AG09319 (cell line): ENCODE measurements at places on chromosomes 12 and 14.

DNA sequence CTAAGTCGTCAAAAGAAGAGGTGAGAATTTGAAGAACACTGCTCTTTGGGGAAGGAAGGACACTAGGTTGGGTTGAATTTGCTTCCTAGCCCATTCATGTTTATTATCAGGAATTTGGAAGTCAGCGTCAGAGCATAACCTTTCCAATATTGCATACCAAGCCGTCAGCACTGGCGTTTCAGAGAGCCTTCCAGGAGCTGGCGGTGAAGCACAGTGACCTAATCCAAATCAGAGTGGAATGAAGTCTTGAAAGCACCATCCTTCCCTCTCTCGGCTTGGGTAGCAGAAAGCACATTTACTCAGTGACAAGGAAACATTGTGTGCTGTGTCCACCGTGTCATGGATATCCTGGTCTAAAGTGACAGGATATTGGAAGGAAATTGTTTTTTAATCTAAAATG lies 240.3 kb upstream of the PELI2 start:
- no peak for DNase-seq

GRCh38 chr14:81801921-81802320 lies 268.3 kb upstream of the SEL1L start:
- no peak for DNase-seq

DNA sequence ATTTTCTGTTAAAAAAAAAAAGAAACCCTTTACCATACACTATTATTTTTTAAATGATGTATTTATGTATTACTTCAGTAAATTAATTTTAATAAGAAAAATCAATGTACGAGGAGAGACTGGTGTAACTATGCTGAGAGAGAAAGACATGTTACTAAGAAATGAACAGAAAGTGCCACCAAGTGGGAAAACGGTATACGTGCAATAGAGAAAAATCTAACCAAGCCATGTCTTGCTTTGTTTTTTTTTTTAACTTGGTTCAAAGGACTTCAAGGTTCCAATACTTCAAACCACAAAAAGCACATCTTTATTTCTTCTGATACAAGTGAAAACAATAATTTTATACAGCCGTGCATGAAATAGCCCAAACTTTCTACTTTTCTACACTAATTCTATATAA lies 22.9 kb downstream of the NDUFA12 start:
- DNase-seq, result no peak

DNA sequence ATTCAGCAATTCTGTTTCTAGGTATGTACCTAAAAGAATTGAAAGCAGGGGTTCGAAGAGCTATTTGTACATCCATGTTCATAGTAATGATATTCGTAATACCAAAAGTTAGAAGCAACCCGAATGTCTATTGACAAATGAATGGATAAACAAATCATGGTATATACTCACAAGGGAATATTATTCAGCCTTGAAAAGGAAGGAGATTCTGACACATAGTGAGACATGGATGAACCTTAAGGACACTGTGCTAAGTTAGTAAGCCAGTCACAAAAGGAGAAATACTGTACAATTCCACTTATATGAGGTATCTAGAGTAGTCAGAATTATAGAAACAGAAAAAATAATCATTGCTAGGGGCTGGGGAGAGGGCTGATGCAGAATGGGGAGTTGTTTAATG lies 4.4 kb upstream of the FBXL14 start:
- no peak for DNase-seq

DNA sequence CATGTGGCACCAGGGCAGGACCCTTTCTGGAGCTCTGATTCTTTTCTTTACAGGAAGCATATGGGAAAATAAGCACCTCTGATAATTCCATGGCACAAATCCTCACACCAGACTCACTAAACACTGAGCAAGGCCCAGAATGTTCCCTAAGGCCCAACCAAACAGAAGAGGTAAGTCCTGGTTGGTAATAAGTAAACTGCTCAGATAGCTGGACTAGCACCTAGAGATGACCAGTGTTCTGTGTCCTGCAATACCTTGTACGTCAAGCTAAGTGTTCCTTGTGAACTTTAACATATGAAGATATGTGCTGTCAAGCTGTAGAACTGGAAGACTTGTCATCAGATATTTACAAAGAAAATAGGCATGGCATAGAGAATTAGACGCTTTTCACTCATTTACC lies 186.7 kb downstream of the ESR2 start:
- DNase-seq, result no peak

GRCh38 chr14:78345131-78345744 lies 175.1 kb downstream of the NRXN3 start:
- DNase-seq, result no peak

GRCh38 chr14:105414456-105415371 lies 4.9 kb upstream of the MTA1 start:
- DNase-seq, result no peak

- DNase-seq, result no peak
Observed at GRCh38 chr12:28827861-28828260, 321.2 kb upstream of the FAR2 start.

GRCh38 chr12:57415088-57415487 lies 15.8 kb downstream of the R3HDM2 start:
- no peak for DNase-seq

GRCh38 chr14:66249544-66249943 lies 236.6 kb upstream of the CCDC196 start:
- no peak for DNase-seq

GRCh38 chr12:116504438-116504837 lies 54.7 kb upstream of the MAP1LC3B2 start:
- DNase-seq, result no peak

GRCh38 chr14:22096514-22096895 lies 422.9 kb upstream of the OR4E1 start:
- no peak for DNase-seq

GRCh38 chr14:79351011-79351410 lies 860.3 kb downstream of the DIO2 start:
- no peak for DNase-seq

- DNase-seq, result no peak
Observed at GRCh38 chr12:104895415-104895814, 62.7 kb downstream of the SLC41A2 start.

- no peak for DNase-seq
Observed at GRCh38 chr14:34971801-34972200, 11.0 kb upstream of the SRP54 start.

DNA sequence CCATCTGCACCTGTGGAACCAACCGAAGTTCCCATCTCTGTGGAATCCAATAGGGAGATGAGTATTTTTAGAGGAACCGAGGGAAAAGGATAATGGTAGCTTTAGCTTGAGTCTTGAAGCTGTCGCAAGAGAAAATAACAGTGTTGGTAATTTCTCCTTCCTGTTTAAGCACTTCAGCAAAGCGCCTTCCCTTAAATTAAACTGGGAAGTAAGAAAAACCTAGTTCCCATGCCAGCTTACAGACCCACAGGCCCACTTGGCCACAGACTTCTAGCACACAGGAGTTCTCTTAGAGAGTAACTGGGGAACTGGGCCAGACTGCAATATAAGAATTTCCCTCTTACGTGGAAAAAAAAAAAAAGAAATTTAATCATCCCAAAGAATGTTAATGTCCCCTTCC lies 223.8 kb downstream of the EFCAB11 start:
- DNase-seq, result no peak

GRCh38 chr12:56256326-56256960 lies 1.7 kb downstream of the ANKRD52 start:
- no peak for DNase-seq

- no peak for DNase-seq
Observed at GRCh38 chr12:101117842-101118241, 92.2 kb downstream of the SLC5A8 start.

GRCh38 chr14:31489691-31490090 lies 1.9 kb upstream of the GPR33 start:
- no peak for DNase-seq

GRCh38 chr14:65373016-65373670 lies 39.4 kb upstream of the FUT8 start:
- DNase-seq, result no peak

GRCh38 chr12:83856803-83857202 lies 1055.8 kb downstream of the SLC6A15 start:
- no peak for DNase-seq

GRCh38 chr12:115500872-115501271 lies 776.6 kb downstream of the MED13L start:
- no peak for DNase-seq

- no peak for DNase-seq
Observed at GRCh38 chr14:56975521-56975920, 165.2 kb upstream of the OTX2 start.

DNA sequence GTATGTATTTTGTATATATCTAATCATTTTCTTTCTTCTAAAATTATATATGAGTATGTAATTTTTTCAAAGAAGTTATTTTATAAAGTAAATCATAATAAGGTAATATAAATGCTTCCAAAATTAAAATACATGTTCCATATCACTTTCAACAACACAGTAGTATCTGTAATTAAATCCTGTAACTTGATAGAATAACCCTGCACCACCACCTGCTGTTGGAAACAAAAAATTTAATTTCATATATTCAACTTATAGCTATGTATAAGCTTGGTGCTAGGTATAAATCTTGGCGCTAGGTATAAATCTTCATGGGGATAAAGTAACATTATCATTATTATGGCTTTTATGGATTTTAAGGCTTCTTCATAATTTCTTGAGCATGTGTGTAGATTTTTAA lies 149.7 kb upstream of the DCN start:
- no peak for DNase-seq

DNA sequence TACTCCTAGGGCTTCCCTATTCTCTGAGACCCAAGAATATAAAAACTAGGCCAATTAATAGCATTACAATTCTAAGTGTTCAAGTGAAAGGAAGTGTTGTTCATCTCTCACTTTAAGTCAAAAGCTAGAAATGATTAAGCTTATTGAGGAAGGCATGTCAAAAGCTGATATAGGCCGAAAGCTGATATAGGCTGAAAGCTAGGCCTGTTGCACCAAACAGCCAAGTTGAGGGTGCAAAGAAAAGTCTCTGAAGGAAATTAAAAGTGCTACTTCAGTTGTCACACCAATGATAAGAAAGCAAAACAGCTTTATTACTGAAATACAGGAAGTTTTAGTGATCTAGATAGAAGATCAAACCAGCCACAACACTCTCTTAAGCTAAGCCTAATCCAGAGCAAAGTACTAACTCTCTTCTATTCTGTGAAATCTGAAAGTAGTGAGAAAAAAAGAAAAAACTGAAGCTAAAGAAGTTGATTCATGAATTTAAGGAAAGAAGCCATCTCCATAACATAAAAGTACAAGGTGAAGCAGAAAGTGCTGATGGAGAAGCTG lies 68.9 kb downstream of the SLC6A15 start:
- no peak for DNase-seq

DNA sequence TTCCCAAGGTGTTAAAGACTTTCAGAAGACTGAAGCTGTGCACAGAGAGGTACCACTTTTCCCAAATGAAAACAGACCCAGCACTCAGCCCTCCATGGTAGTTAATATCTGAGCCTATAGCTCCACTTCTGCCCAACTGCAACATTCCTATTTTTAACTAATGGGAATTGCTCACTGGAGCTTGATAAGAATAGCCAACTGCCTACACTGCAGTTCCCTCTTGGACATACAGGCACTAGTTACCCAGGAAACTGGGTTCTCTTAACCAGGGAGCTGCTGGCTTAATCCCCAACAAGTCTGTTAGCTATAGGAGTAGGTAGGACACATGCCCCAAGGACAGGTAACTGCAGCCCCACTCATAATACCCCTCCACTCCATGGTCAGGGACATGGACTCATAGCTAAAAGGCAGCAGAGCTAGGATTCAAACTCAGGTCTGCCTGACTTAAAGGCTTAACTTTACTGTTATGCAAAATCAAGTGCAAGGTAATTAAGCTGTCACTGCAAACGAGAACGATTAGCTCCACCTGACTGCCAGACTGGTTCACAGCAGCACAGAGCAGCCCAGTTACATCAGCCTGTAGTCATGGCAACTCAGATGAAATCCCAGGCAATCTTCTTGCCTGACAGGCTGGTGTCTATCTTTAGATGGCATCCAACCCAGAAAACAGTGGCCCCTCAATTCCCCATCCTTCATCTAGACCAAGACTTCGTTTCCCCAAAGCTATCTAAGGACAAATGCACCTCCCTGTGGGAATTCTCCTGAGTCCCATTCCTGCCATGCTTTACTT lies 77.1 kb upstream of the ACTN1 start:
- DNase-seq, result no peak

DNA sequence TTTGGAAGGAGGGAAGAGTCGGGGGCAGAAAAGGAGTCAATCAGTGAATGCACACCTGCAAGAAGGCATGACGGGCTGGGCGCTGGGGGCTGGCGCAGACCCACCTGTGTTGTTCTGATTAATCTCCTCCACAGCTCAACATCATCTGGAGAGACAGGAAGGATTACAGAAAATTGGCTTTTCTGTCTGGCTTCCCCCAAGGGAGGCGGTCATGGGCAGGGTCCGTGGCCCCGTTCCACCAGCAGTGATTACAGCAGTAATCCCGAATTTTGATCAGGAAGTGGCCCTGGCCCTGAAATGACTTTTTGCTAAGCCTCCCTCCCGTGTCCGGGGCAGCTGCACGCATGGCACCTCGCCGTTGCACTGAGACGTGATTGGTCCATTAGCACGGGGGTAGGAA lies 24.4 kb upstream of the GALNT9 start:
- no peak for DNase-seq

DNA sequence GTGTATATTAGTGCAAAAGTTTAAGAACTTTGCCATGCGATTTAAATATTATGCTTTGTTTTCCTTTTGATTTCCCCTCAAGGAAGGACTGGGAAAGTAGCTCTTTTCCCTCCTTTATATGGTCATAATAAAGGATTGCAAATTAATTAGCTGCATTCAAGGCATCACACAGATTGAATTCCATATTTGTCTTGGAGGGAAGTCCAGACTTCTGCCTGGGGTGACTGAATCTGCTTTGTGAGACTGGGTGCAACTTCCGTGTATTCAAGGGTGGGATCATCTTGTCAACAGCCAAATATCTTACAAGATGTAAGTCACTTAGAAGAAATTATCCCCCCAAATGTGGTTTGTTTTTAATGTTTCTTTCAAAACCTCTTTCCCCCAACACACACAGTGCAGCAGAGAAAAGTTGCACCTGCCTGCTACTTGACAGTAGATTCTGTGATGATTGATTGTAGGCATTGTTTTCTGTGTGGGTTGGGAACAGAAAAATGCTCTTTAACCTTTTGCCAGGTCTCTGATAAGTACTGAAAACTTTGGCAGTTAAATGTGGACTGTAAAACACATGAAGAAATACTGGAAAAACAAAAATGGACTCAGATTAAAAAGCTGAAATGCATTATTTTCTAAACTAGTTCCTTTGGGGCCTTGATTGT lies 28.4 kb downstream of the STK38L start:
- DNase-seq, result no peak
